Posterior vena cava (tissue), 2 donors: ENCODE measurements at places on chromosomes 3 and 15. TPM values are rescaled to one million over a fixed set of nuclear protein-coding genes. Genes with fewer than 3 reads are reported as not detected.

GALNT15 gene
- 130 TPM for total RNA-seq

TLR9 gene
- 0.52 TPM for total RNA-seq

CCR3 gene
- not detected for total RNA-seq

NOX5 gene
- 0.09 TPM for total RNA-seq

GABRB3 gene
- total RNA-seq: 1.9 TPM

SLC28A2 gene
- not detected for total RNA-seq

HAPLN3 gene
- total RNA-seq: 27.9 TPM

GOLGA8M gene
- total RNA-seq: 2.2 TPM

LTK gene
- total RNA-seq: 0.46 TPM

DLL4 gene
- 9.8 TPM for total RNA-seq

MCTP2 gene
- total RNA-seq: 3.7 TPM

GRCh38 chr15:29135309-29135657 is 134.3 kb downstream of the NSMCE3 start:
- DNase-seq: no peak

DNA sequence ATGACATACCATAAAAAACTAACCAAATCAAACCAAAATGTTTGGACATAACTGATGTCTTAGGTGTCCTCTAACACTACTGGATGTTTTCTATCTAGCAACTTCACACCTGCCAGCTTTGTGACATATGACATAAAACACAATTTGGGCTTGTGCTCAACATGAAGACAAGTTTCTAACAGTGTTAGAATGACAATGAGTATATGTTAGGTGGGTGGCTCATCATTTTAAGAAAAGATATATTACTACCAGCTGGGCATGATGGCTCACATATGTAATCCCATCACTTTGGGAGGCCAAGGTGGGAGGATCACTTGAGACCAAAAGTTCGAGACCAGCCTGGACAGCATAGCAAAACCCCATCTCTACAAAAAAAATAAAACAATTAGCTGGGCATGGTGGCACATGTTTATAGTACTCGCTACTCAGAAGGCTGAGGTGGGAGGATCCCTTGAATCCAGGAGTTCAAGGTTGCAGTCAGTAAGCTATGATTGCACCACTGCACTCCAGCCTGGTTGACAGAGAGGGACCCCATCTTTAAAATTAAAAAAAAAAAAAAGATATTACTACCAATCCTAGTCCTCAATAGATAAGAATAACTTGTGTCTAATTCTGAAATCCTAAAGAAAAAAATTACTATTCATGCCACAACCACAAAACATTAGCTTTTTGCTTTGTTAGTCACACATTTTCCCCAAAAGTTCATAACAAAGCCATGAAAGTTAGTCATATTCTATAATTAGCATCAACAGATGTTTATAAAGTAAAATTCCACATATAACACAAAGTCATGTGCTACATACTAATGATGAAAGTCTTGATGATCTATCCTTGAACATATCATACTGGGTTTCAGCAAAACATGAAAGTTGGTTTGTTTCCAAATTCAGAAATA is 59.9 kb downstream of the LRRFIP2 start:
- no peak for DNase-seq

- DNase-seq: peak; percentile 95
Observed at GRCh38 chr15:34721802-34722438, 32.9 kb downstream of the GJD2 start.

DNA sequence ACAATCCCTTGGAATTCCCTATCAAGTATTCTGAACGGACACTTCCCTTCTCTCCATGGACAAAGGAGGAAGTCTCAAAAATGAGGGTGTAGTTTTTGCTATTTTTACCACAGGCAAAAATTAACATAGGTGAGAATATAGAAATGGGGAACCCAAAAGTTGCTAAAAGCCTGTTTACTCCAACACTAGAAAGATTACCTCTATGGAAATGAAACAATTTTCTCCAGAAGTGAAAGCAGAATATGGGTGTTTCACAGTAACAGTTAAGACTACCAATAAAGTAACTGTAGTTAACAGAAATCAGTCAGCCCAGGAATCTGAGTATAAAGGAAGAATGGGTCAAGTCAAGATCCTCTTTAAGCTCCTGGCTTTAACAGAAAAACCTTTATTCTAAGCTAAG is 9.3 kb downstream of the TRA2B start:
- DNase-seq: no peak

GRCh38 chr3:179943117-179943880 is 93.4 kb downstream of the PEX5L start:
- no peak for DNase-seq

DNA sequence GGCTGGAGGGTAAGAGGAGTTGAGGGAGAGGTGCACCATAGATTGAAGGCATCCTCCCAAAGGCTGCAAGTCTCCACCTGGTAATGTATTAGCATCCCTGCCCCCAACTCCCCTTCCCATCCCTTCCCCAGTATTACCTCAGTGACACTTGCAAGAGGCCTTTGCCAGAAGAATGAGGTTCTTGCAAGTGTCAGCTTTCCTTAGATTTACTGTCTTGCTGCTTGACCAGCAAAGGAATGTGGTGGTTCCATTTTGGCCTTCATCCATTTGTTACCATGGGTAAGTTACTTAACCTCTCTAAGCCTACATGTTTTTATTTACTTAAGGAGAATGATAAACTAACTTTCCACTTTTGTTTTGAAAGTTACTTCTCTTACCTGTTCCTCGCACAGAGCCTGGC is 108.9 kb downstream of the LRTM1 start:
- no peak for DNase-seq

DNA sequence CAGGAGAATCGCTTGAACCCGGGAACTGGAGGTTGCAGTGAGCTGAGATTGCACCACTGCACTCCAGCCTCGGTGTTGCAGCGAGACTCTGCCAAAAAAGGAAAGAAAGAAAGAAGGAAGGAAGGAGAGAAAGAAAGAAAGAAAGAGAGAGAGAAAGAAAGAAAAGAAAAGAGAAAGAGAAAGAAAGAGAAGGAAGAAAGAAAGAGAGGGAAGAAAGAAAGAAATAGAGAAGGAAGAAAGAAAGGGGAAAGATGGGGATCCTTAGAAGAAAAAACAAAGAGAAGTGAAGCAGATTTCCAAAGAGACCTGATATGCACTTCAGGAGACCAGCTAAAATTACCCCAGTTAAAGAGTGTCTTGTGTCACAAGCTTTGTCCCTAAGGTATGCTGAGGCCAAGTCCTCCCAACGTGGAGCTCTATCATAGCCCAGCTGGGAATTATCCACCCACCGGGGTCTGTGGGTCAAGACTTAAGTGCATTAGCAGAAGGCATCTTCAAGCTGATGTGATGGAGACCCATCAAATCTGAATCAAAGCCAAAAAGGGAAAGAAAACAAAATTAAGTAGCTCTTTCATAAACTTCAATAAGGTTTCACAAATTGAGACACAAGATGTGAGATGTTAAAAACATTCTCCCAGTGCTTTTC is 17.8 kb upstream of the AKAP13 start:
- DNase-seq: no peak

DNA sequence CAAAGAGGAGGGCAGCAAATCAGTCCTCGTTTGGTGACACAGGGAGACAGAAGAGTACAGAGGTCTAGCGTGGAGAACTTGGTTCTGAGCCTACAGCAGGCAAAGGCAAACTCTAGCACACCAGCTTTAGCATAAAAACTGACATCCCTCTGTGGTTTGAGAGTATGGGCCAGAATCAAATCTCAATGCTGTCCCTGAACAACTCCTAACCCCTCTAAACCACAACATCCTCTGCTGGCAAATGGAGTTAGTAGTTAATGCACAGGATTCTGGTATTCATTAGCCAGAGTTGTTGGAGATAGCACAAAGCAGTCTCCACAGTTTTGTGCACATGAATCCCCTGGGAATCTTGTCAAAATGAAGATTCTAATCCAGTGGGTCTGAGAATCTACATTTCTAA is 315.8 kb downstream of the NTRK3 start:
- DNase-seq: no peak

DNA sequence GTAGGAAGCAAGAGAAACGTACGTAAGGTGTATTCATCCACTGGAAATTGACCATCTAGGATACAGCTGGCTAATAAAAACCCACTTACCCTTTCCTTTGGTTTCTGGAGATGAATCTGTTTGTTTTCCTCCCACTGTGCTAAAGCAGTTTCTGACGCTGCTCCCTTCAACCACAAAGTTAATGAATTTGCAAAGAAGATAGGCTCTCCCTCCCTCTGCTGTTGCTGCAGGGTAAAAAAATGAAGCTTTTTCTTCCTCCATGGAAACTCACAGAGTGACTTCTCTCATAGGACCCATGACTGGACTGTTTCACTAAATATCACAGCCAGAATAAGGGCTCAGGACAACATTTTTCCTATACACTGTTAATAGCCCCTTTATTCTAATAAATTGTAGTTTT is 172.1 kb upstream of the LRRN1 start:
- DNase-seq: no peak

DNA sequence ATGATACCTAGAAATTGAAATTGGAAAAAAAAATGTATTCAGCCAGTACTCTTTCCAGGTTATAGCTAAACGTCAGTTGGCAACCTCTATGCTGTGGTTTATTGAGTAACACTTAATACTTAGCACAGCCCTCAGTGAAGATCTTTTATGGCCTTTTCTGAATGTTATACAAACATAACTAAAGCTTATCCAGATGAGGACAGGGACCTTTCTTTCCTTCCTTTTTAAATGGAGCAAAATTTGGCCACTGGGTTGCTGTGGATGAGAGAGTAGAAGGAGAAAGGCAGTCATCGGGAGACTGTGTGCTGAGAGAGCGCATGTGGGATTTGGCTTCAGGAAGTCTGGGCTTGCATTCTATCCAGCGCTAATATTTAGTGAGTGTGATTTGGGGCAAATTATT is 36.1 kb downstream of the IGF1R start:
- no peak for DNase-seq

- no peak for DNase-seq
Observed at GRCh38 chr3:73225146-73225855, 163.8 kb downstream of the EBLN2 start.

DNA sequence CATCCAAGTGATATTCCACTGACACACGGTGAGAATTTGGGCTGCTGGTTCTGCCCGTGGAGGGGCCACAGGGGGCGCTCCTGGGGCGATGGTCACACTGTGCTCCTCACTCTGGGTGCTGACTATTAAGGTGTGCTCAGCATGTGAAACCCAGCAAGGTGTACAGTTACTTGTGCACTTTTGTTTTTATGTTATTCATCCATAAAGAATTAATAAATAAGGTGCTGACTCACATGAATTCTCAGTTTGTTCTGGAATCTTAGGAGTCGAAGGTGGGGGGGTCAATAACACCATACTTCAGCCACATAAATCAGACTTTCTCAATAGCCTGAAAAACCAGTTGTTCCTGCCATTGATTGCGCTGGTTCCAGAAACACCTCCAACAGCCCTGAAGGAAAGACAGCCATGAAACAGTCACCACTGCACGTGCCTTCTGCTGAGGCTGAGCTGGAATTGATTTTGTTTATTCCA is 53.5 kb upstream of the SPATA12 start:
- DNase-seq: no peak

GRCh38 chr3:94173673-94174434 is 111.0 kb downstream of the NSUN3 start:
- DNase-seq: no peak

GRCh38 chr3:15903164-15903563 is 105.4 kb upstream of the ANKRD28 start:
- no peak for DNase-seq

- DNase-seq: no peak
Observed at GRCh38 chr3:22587446-22587845, 615.7 kb upstream of the UBE2E2 start.

- DNase-seq: no peak
Observed at GRCh38 chr3:157280786-157281185, 120.8 kb upstream of the CCNL1 start.

GRCh38 chr3:52682016-52682415 is 3.7 kb downstream of the PBRM1 start:
- DNase-seq: no peak

DNA sequence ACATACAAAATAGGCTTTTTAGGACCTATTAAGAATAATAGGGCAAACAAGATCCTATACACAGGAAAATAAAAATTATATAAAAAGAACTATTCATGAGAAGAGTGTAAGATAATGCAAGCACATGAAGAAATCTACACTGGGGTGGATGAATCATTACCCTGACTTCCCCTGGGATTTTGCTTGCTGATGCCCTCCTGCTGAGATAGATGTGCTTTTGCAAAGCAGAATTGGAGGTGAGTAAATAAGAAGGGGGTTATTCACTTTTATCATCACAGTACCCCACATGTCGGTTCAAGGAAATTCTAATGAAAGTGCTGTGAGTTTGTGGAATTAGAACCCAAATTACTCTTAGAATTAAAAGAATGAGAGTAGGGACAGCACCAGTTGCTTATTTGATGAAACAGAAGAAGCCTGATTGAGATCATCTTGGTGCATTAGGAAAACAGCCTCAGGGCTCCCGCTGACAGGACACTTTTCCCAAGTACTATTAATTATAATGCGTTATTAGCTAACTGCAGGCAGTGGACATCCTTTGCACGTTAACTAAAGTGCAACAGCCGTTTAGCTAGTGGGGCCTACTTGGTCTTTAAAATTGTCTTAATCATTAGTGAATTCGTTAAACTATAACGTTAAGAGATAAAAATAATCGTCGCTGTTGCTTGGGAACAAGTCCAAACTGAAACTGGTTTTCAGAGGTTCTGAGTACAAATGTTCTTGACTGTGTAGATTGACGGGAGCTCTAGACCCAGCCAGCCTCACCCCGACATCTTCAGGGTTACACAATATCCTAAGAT is 48.4 kb downstream of the SLC2A2 start:
- DNase-seq: no peak

- no peak for DNase-seq
Observed at GRCh38 chr3:61299343-61300005, 48.2 kb upstream of the FHIT start.

GRCh38 chr3:133490468-133491351 is 82.8 kb upstream of the CDV3 start:
- no peak for DNase-seq

- no peak for DNase-seq
Observed at GRCh38 chr3:46214751-46215352, 6.7 kb upstream of the CCR1 start.

DNA sequence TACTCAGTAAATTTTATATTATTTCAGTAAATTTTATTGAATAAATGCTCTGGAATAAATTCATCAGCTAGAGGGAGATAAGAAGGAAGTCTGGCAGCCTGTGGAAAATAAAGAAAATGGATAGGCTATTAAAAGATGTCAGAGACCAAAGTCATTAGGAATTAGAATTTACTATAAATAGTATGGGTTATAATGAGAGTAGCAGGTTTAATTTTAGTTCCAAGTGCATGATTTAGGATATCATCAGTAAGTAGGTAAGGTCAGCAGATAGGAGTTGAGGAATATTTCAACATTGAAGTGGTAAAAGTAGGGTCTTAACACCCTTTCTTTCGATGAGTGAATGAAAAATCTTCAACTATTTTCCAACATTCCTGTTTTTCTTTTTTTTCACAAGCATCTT is 64.6 kb downstream of the SNRPN start:
- DNase-seq: no peak

GRCh38 chr3:108008106-108008505 is 82.7 kb downstream of the CD47 start:
- DNase-seq: no peak
